Osteocyte (in vitro differentiated cells): ENCODE measurements at places on chromosomes 5 and 9.

- no peak for DNase-seq
Observed at GRCh38 chr9:74951107-74951720, 1.5 kb downstream of the C9orf40 start.

DNA sequence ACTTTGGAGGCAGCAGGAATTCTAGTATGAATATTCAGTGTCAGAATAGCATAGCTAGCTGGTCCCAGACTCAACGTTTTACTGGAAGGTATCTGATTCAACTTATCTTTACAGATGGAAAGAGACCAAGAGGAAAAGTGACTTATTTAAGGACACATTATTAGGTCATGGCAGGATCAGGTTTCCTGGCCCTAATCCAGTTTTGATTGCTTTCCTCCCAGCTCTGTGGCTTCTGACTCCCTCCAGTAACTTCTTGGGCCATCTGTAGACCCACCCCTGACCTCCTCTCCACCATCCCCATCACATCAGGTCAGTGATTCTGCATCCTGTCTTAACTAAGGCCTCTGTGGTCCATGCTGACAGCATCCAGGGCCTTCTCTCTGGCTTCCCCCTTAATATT, 38.4 kb downstream of the SH3TC2 start:
- DNase-seq: no peak

GRCh38 chr5:145943674-145944121, 7.3 kb downstream of the SH3RF2 start:
- no peak for DNase-seq

DNA sequence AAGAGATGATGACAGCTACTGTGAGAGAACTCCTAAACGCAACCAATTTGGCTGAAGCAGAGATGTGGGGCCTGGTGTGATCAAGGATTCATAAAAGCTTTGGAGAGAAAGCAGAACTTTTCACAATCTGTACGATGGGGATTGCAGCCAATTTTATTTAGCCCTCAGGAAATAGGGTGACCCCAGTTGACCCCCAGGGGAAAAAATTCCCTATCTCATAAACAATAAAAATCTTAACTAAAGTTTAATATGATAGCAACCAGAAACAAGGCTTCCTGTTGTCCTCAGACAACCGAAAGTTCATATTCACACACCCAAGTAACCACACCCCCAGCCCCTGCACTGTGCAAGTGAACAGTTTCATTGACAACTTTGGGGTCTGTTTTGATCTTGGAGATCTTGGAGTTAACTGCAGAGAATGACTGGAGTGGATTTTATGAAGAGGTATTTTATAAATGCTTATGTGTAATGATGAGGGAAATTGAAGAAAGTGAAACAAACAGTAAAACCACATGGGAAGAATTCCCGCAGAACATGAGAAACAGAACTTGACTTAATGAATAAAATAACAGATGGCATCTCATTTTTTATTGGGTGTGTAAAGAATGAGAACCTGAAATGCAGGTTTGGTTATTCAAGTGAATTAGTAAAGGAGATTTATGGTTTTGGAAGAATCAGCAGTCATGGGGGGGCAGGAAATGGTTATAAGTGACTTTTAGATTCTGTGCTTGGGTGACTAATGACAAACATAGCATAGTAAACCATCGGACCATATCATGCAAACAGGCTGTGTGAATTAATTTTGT, 94.5 kb downstream of the PDE4D start:
- no peak for DNase-seq

- DNase-seq: no peak
Observed at GRCh38 chr9:121498487-121499176, 1.0 kb downstream of the GGTA1 start.

- DNase-seq: no peak
Observed at GRCh38 chr5:51181208-51181894, 201.9 kb upstream of the ISL1 start.

DNA sequence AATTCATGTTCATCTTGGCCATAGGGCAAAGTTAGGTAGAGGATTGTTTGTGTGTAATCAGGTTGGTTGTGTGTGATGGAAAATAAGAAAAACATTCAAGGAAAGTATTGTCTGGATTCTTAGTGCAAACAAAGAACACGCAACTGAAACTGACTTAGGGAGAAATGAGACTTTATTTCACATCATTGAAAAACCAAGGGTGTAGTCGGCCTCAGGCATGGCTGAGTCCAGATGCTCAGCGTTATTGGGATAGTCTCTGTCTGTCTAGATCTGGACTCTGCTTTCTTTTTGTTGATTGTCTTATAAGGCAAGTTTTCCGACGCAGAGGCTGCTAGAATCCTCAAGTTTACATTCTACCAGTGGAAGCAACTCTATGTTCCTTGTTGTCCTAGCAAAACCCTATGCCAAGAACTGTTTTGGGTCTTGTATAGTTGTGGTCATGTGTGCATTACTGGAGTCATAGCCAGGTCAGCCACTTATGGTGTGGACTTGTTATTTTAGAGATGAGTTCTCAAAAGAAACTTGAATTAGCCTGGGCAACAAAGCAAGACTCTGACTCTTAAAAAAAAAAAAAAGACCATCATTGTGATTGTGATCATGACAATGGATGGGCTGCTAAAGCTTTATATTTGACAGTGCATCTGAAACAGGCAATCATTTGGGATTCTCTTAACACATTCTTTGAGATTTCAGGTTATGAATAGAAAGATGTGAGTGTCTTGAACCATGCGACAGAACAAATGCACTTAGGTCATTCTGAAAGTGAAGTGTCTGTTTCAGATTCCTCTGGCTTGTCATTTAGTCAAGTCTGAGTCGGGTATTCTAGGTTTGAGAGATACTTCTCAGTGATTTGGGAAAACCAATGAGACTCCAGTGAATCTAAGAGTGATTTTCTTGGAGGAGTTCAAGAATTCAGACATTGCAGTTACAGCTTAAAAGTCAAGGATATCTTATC, 82.6 kb downstream of the DOCK2 start:
- no peak for DNase-seq

- DNase-seq: no peak
Observed at GRCh38 chr5:143685246-143685815, 126.6 kb upstream of the HMHB1 start.
